GM19239 (cell line): ENCODE measurements at places on chromosomes 1 and 21.

DNA sequence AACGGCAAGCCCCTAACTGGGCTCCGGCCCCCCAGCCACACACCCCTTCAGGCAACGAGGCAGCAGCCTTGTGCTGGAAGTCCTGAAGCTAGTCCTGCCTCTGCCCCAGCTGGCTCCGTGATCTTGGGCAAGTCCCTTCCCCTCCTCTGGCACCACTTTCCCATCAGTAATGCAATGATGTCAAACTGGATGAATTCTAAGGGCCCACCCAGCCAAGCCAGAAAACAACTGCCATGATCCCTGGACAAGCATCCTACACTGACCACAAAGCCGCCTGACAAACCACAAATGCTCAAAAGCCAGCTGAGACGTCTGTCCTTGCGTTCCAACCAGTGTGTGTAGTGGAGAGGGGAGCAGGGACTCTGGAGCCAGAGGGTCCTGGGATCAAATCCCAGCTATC lies 26.8 kb downstream of the IFFO2 start:
- no peak for DNase-seq

- no peak for DNase-seq
Measured at GRCh38 chr1:112905395-112906149, 50.4 kb downstream of the SLC16A1 start.

GRCh38 chr1:237740846-237741245 lies 149.9 kb downstream of the ZP4 start:
- no peak for DNase-seq

DNA sequence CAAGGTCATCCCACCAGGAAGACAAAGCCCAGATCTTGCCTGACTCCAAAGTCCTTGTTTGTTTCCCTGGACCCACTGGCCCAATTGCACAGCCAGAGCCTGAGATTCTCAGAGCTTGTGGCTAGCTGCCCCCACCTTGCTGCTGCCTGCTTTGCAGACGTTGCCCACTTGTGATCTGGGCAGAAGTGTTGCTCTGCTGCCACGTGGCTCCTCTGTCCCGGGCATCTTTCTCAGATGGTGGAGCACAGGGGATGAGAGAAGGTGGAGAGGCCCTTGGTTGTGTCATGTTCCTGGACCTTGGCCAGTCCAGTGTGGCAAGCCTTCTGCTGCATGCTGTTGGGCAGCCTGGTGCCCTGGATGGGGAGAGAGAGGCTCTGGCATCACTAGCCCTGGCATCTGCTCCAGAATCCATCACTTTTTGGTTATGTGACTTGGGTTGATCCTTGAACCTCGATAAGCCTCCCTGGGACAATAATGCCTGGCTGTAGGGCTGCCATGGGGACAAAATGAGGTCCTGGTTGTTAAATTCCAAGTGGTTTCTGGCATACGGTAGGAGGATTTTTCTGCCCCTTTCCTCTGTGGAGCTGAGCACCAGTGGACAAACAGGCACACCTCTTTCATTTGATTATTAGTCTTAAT lies 1.5 kb upstream of the NR0B2 start:
- no peak for DNase-seq

- no peak for DNase-seq
Measured at GRCh38 chr1:245971711-245972085, 535.4 kb downstream of the SMYD3 start.

GRCh38 chr21:29523646-29524045 lies 224.9 kb downstream of the BACH1 start:
- no peak for DNase-seq

DNA sequence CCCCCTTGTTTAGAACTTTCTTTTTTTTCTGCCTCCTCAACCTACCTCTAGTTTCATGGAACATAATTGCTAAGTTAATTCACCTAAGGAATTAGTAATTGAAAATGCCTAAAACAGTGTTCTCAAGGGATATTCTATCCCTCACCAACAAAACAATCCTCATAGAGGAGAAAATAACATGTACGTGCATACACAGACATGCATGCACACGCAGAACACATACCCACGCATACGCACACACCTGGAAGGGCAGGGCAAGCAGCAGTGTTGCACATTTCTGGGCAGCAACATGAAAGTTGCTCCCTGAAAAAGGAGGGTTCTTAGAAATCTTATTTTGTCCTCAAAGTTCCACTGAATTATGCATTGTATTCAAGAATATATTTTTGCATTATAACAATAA lies 76.6 kb downstream of the HHAT start:
- no peak for DNase-seq

DNA sequence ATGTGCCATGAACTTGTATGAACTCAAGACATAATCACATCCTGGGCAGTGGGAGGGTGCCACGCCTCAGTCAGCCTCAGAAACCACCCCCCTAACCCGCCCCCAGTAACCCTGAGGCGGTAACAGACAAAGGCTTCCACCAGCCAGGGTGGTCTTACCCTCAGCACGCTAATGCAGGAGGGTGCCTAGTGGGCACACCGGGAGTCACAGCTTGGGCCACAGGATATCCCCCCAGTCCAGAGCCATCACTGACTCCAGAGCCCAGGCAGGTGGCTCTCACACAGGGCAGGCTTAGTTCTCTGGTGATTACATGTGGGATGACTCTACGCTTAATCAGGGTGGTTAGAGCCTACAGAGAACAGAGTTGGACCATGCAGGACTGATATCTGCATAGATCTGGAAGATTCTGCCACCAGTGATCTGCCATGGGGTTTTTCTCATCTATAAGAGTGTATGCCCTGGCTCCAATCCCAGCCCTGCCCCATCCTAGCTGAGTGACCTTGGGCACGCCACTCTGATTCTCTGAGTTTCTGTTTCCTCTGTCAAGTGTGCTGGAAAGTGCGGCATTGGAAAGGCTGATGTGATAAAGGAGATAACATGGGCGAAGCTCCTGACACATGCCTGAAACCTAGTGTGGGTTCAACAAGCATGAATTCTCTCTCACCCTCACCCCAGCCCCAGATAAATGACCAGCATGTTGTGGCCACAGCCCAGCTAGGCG lies 27.3 kb downstream of the OPTC start:
- no peak for DNase-seq

DNA sequence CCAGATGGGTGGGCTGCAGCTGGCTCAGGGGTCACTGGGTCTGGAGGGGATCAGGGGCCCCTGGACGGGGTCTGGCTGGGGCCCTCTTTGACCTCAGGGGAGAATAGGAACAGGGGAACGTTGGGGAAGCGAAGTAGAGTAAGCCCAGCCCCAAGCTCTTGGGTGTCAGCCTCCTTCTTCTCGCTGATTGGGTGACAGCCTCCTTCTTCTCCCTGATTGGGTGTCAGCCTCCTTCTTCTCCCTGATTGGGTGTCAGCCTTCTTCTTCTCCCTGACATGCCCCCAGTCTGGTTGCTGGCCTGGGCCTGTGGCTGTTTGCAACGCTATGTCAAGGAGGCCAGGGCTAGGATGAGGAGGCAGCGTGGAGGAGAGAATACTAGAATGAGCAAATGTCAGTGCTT lies 76.7 kb upstream of the CASZ1 start:
- no peak for DNase-seq

DNA sequence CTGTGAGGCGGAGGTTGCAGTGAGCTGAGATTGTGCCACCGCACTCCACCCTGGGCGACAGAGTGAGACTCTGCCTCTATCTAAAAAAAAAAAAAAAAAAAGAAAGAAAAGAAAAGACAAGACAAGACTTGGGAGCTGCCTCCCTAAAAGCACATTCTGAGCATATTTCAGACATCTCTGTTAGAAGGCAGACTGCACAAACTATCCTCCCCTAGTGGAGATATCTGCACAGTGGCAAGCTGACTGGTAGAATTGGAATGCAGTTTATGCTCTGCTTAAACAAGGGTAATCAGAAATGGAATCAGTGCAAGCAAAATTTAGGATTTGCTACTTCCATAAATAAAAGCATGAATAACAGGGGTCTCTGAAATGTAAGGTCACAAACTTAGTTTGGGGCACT lies 31.8 kb downstream of the GNG4 start:
- no peak for DNase-seq

DNA sequence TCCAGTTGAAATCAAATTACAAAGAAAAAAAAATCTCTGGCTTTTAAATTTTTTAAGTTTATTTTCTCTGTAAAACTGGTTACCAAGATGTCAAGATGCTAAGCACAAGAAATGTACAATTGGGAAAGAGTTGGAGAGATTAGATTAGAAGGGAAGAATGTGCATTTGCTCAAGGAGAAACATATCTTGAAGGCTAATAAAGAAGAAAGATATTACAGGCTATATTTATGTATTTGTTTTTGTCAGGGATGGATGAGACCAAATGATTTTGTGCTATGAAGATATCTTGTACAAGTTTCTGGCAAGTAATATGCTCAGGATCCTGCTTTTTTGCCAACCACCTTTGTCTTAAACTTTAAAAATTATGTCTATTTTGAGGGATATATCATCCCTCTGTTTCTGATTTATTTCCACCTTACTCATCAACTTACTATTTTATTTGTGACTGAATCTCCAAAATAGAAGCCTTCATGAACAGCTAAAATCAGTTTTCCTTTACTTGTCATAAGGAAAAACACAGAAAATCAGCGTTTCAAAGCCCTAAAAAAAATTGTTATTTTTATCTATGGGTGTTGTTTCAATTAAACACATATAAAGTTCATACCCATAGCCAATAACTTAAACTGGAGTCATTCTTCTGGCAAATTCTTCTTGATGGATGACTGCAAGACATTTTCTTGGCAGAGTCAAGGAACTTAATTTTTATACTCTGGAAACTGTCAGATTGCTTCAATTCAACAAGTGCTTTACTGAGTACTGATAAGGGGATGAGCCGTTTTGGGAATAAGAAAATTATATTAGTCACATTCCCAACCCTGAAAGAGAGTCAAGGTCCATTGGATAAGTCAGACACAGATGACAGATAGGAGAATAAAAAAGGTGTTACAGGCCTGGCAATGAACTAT lies 141.8 kb downstream of the CTH start:
- no peak for DNase-seq

- no peak for DNase-seq
Measured at GRCh38 chr1:204278251-204278650, 64.5 kb upstream of the GOLT1A start.

GRCh38 chr1:5821540-5822176 lies 170.6 kb downstream of the NPHP4 start:
- DNase-seq = no peak

GRCh38 chr1:230424391-230425251 lies 1.5 kb downstream of the PGBD5 start:
- DNase-seq = no peak

GRCh38 chr1:173503391-173503790 lies 26.3 kb downstream of the PRDX6 start:
- DNase-seq = no peak
